ENCODE measurements at places on chromosomes 3 and 15.

GRCh38 chr3:150757768-150758167 is 5.2 kb downstream of the SIAH2 start:
- no peak for DNase-seq

DNA sequence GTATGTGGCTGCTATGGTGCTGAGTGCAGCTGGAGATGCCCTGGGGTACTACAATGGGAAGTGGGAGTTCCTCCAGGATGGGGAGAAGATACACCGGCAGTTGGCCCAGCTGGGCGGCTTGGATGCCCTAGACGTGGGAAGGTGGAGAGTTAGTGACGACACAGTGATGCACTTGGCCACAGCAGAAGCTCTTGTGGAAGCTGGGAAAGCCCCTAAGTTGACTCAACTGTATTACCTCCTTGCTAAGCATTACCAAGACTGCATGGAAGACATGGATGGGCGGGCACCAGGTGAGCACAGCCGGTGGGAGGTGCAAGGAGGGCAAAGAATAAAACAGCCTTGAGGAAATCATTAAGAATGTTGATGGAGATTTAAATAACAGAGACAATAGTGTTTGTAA is 2.9 kb downstream of the ADPRH start:
- no peak for DNase-seq

DNA sequence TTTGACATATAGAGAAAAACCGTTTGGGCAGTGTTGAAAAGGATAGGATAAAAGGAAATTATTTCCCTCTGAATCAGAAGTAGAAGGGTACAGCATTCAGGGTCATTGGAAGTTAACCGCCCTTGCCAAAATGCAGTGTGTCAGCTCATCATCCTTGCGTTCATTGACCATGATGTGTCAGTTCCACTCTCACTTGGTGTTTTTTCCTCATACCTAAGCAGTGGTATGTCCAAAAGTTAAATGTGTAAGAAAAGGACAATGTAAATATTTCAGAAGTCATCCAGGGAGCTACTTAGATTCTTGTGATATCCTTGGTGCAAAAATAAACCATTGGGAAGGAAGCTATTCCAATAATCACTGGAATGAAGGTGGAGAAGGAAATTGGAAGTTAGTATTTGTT is 50.7 kb downstream of the MAP6D1 start:
- no peak for DNase-seq

DNA sequence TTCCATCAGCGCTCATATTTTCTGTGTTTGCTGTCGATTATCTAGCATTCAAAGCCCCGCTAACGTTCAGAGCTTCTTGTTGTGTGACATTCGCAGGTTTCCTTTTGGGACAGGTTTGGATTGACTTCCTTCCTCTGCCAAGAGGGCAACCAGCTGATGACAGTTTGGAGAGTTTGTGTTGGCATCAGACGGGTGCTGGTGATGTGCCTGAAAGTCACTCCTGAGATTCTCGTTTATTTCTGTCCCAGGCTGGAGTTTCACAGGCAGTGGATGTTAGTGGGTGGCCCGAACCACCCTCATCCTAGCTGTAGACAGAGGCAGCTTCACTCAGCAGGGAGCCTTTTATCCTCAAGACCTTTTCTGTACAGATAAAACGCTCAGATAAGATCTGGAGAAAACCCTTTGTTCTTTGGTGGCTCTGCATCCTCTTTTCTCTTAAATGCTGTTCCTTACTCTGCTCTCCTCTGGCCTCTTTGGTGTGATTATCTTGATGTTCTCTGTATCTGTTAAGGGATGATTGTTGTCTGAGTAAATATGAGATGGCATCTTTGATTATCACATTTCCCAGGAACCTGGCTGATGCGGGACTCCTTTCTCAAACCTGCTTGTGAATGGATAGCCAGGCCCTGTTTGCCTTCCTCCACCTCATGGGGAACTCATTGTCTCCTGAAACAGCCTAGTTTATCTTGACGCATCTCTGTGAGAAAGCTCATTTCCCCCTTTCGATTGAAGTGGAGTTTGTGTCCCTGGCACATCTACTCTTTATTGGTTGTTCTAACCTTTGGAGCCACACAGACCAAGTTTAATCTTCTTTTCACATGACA is 35.9 kb downstream of the CGNL1 start:
- no peak for DNase-seq

DNA sequence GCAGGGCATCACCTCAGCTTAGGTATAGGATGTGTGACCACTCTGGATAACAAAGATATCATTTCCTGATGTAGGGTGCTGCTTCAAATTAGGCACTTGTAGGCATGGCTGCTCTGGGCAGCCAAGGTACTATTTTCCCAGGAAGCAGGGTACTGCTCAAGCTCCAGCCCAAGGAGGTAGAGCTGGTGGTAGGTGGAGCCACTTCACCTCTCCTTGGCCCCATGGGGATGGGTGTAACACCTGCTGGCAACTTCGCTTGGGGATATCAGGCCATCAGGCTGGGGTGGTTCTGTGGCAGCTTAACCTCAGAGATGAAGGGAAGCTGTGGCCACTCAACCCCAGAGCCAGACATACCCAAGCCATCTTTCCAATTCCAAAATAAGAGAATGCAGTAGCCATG is 147.1 kb upstream of the IGF1R start:
- DNase-seq, result no peak

DNA sequence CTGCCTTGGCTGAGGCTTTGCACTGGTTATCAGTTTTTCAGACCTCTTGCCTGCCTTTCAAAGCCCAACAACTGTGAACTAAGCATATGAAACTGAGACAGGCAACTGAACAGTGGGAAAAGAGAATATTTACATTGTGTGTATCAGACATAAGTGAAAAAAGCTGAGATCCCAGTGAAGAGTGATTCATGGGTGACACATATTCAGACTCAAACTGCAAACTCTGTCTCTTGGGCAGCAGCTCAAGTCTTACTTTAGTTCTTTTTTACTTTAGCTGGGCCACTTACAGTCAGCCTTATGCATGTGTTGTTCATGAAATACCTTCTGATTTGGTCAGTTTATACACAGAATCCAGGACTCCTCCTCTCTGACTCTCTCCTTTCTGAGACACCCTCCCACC is 19.2 kb downstream of the SUCLG2 start:
- no peak for DNase-seq

- DNase-seq, result no peak
Observed at GRCh38 chr3:184489268-184489841, 72.2 kb upstream of the EPHB3 start.

DNA sequence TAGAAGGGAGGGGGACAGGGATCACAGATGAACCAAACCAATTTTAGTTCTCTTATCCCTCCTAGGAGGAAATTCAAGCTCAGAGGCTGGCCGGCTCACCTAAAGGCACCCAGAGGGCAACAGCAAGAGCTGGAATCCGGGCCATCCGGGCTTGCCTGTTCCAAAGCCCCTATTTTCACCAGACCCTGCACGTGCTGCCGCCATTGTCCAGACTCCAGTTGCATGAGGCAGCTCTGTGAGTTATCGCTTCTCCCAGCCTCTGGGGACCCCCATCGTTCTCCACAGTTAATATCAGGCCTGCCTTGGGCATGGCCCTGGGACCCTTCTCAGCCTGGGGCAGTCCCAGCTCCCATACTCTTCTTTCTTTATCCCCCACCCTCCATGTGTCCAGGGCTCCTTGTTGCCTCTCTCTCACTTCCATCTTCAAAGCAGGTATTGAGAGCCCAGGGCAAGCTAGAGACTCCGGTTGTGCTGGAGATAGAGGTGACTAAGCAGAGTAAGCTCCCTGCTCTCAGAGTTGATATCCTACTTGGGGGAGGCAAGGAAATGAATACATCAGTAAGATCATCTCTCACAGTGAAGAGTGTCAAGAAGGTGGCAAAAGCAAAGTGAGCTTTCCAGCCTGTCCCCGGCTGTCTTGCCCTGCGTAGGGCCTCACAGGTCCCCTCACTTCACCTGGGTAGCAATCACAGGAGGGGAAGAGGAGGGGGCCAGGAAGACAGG is 322.8 kb downstream of the UACA start:
- DNase-seq, result no peak

- no peak for DNase-seq
Observed at GRCh38 chr15:98937413-98938104, 70.0 kb downstream of the PGPEP1L start.

- DNase-seq, result no peak
Observed at GRCh38 chr15:90716317-90716975, 700 bp upstream of the BLM start.

DNA sequence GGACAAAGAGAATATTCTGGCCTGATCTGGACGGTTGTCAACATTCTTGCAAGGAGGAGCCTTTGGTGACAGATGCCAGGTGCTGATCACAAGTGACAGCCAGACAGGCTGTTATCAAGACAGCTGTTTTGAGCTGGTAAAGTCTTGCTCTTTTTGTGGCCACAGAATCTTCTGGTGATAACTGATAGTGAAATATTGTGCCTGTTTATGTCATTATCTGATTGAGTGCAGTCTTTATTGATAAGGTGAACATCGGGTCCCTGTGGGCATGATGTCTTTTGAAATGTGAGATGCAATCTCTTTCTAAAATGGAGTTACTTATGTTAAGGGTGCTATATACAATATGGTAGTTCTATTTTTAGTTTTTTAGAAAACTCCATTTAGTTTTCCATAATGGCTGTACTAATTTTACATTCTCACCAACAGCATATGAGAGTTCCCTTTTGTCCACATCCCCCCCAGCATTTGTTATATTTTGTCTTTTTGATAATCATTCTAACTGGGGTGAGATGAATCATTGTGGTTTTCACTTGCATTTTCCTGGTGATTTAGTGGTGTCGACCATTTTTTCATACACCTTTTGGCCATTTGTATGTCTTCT is 10.7 kb downstream of the CEP63 start:
- no peak for DNase-seq

DNA sequence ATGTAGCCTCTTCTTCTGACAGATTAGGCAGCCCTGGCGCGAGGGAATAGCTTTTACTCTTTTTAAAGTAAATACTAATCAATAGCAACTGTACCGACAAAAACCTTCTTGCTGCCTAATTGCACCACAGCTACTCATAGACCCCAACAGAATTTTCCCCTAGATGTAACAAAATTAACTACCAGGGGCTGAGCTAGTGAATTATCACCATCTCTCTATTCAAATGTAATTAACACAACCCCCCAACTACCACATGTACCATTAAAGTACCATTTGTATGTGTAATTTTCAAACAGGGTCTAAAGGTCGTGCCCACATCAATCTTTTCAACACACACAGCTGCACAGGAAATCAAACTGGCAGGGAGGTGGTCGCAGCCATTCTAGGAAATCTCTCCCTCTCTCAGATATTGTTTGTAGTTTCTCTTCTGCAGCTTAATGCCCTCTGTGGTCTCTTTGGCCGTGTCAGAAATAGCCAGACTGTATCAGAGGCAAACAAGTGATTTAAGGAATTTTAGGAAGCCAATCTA is 322.9 kb downstream of the RORA start:
- no peak for DNase-seq

Data from amygdala (tissue), 56 donors.